ENCODE measurements at places on chromosomes 4 and X.
A peak's percentile ranks its signal among the peaks of the same experiment; 100 is the strongest.

GRCh38 chr4:106303548-106304281 lies 12.3 kb downstream of the TBCK start:
- no peak for DNase-seq

DNA sequence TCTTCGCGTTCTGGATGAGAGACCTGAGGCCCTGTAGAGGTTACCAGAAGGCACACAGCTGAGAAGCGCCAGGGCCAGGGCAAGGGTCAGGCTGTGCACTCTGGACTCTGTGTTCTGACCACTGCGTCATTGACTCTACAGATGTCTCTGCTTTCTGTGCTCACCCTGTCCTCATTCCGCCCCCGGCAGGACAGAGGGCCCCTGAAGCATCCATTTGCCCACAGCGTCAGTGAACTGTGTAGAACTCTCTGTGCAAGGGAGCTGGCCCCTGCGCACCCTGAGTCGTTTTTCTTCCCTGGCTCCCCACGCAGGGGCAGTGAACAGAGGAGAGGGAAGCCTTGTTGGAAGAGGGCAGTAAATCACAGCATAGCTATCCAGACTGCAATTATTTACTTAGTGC lies 6.1 kb upstream of the WAS start:
- DNase-seq: no peak

GRCh38 chr4:99468889-99469288 lies 33.7 kb upstream of the ADH7 start:
- DNase-seq: no peak

DNA sequence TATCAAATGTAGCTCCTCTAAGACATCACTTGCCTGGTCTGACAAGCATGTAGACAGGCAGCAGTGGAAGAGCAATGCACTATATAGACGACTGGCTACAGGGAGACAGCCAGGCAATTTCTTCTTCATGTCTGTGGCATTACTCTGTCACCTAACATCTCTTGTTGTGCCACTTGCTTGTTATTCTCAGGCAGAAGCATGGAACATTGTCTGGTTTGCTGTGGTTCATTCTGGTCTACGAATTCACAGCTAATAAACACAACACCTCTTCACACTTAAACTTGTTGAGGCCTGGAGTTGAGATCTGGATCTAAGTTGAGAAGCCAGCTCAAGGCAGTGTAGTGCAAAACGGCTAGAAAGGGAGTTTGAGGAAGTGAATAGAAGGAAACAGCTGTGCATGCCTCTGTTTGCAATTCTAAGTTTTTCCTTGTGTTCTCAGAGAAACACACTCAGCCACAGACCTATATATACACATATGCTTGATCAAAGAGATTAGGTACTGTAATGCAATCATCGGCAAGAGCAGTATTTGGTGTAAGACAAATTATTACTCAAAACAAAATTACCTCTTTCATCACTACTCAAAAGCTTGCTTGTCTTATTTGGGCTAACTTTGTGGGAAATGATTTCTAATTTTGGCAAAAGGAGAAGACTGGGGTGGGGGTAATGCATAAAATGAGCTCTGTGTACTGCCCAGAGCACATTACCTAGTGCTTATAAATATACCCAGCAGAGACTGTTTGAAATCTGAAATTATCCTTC lies 243.8 kb downstream of the PPP3CA start:
- DNase-seq: no peak

- no peak for DNase-seq
Measured at GRCh38 chr4:12411072-12411471, 982.4 kb upstream of the HS3ST1 start.

GRCh38 chrX:107448998-107449835 lies at the start of gene FRMPD3:
Gene FRMPD3 (plus strand): TSS chrX:107449652. CDS start chrX:107526589, 76,937 bp downstream.
- DNase-seq: no peak

GRCh38 chr4:103076747-103077347 lies at the start of gene SLC9B2:
Gene SLC9B2 (minus strand): TSS chr4:103076761. CDS start chr4:103067550, 9,211 bp downstream.
- DNase-seq: peak; percentile 33

DNA sequence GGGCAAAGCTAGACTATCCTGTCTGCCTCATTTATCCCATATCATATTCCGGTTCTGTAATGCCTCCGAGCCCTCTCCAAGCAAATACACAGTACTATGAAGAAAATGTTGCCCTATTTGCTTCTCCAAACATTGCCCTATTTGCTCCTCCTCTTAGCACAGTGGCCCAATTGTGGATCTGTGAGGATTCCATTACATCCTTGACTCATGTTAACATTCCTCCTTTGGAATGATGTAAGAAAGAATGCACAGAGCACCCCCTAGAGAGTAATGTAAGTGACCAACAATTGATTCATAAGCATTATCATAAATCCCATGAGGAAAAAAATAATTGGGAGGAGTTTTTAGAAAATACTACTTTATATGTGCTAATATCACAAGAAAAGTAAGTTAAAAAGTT lies 11.3 kb upstream of the BTC start:
- no peak for DNase-seq

GRCh38 chrX:131789664-131790063 lies 233.4 kb upstream of the STK26 start:
- DNase-seq: no peak

GRCh38 chr4:41696763-41697162 lies 51.8 kb downstream of the PHOX2B start:
- DNase-seq: no peak
